ENCODE measurements at places on chromosomes 1 and 21.

DNA sequence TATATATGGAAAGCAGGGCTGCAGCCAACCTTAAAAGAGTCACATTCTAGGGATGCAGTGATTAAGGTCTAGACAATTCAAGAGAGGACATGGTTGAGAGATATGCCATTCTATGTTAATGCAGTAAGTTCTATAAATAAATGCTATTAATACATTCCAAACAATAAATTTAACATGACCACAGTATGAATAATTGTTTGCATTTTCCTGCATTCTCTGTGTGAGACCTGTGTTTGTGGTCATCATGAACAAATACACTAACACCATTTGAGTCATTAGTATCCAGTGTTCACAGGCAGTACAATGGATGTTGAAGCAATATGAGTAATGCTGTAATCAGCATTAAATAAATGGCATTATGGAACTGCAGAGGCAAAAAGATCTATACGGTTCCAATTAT lies 5.5 kb upstream of the ZRANB2 start:
- no peak for DNase-seq

DNA sequence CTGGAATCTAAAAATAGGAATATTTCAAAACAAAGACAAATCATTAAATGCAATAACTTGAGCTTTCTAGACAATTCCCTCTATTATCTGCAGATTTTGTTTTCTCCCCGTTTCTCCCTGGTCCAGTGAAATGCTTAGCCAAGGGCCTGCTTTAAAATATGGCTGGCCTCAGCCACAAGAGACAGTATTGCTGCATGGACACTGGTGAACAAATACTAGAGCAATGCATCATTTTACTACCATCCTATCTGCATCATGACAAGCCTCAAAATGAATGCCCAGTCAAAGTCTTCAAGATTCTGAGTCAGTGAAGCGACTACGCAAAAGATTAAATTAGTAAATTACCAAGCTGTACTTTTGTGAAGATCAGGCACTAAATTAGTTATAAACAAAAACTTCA lies 80.5 kb downstream of the ENAH start:
- no peak for DNase-seq

DNA sequence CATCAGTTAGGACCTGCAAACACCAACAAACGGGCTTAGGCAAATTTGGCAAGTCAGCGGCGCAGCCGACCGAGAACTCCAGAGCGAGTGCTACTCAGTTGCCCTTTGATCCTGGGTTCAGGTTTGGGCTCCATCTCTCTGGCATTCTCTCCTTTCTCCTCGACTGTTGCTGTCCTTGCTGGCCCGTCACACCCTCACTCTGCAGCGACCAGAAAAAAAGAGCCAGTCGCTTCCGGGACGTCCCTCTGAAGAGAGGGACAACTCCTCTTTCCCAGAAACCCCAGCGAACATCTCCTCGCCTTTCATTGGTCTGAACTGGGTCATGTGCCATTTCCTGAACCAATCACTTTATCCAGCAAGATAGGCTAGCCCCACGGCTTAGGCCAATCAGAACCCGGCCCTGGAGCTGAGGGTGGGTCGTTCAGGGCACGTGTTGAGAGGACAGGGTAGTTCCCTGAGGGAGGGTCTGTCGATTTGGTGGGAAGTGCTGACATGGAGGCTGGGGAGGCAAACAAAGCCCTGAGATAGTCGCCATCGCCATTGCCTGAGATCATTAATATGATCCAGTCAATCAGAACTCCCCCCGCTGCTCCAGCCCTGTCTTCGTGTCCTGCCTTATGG lies 113.7 kb downstream of the PTPRU start:
- DNase-seq: no peak

GRCh38 chr1:214979191-214979590 lies 103.3 kb upstream of the KCNK2 start:
- DNase-seq: no peak

DNA sequence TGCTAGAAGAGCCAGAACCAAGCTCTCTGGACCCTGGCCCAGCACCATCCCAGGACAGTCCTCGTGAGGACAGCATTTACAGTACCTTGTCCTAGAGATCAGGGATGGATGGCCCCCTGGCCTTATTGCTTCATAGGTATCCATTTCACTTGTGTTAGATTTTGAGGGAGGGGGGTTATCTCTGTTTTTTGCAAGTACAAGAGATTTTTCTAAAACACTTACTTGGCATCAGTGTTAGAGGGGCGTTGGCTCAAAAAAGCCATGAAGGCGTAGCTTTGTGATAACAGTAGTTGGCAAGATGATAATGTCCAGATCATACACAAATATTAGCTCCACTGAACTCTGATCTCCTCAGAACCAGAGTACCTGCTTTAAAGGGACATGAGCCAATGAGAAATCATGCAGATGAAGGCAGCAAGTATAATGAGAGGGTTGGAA lies 5.8 kb upstream of the ATP1B1 start:
- no peak for DNase-seq

- DNase-seq: no peak
These were observed 41.0 kb downstream of the BRINP3 start for GRCh38 chr1:190436615-190437014.

GRCh38 chr1:177181631-177182291 lies 11.0 kb downstream of the BRINP2 start:
- peak; percentile 39 for DNase-seq

DNA sequence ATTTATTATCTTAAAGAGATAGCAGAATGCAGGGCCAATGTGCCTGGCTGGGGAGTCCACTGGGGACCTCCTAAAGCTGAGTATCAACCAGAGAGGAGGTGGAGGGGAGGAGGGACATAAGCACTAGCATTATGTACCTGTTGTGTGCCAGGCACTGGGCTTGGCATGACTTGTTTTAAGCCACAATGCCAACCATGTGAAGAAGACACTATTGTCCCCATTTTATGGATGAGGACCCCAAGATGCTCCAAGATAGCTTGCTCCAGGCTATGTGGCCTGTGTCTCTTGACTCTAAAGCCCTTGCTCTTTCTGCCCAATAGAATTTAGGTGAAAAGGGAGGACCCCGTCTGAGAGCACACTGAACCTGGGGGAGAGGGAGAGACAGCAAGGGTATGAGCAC lies 111.3 kb downstream of the GLIS1 start:
- no peak for DNase-seq

DNA sequence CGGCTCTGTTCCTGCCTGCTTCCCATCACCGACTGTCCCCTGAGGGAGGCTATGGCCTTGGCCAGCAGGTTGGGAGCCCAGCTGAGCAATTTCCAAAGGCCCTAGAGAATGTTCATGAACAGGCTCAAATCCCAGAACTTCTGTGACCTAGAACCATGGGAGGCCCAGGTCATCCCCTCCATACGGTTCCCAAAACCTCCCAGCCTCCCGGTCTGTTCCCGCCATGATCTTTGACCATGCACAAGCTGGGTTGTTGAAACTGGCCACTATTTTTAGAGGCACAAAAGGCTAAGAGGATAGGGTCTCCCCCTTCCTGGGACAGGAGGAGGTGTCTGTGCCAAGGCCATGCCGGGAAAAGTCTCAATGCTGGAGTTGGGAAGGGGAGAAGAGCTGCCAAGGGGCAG lies 27.5 kb downstream of the EPHA2 start:
- DNase-seq: no peak

GRCh38 chr1:169102567-169102966 lies 3.9 kb upstream of the ATP1B1 start:
- no peak for DNase-seq

DNA sequence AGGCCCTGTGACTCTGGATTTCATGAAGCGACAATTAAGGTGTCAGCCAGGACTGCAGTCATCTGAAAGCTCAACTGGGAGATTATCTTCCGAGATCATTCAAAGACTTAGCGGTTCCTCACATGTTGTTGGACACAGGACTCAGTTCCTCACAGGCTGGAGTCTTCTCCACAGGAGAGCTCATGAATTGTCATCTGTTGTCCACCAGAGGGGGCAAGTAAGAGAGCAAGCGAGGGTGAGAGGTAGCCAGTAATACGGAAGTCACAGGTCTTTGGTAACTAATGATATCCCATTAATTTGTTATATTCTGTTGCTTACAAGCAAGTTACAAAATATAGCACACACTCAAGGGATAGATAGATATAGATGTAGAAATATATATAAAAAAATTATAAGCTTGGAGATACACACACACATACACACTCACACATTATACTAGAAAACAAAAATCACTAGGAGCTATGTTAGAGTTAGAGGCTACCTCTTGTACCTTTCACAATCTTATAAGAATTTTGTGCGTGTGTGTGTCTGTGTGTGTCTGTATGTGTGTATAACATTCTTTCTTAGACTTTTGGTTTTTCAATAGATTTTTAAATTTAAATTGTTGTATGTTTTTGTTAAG lies 1695.3 kb downstream of the BRINP3 start:
- peak; percentile 52 for DNase-seq

- DNase-seq: no peak
These were observed 144.1 kb upstream of the CTTNBP2NL start for GRCh38 chr1:112251766-112252506.

GRCh38 chr1:92493139-92493538 lies 6.4 kb upstream of the GFI1 start:
- DNase-seq: no peak

Data from HL-60 (cell line).